ENCODE measurements at places on chromosomes 2 and 18.

DNA sequence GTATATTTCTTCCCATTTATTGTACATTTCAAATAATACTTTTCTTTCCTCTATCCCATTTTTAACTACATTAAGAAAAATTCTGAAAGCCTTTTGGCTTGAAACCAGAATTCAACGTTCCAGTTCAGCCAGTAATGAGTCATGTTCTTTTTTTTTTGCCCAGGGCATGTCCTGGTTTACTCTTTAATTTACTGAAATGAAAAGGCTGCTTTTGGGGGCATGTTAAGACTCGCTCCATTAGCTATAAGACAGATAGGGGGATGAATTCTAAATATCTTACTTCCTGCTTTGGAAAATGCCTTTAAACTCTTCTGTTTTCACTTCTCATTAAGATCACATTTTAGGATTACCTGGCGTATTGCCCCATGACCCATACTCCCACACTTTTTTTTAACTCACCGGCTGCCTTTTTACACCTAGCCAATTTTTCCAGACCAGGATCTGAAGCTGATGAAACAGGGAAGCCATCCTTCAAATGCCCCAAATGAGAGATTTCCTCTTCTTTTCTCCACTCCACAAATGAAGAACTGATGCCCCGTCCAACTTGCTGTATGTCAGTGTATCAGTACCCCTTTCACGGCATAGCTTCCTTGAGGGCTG, 585 bp downstream of the ABCA12 start:
- no peak for DNase-seq

- no peak for DNase-seq
Observed at GRCh38 chr2:48566592-48567310, 36.8 kb downstream of the STON1 start.

GRCh38 chr18:53906681-53907080, 317.8 kb downstream of the MBD2 start:
- no peak for DNase-seq

- no peak for DNase-seq
Observed at GRCh38 chr2:176500901-176501300, 231.7 kb downstream of the MTX2 start.

DNA sequence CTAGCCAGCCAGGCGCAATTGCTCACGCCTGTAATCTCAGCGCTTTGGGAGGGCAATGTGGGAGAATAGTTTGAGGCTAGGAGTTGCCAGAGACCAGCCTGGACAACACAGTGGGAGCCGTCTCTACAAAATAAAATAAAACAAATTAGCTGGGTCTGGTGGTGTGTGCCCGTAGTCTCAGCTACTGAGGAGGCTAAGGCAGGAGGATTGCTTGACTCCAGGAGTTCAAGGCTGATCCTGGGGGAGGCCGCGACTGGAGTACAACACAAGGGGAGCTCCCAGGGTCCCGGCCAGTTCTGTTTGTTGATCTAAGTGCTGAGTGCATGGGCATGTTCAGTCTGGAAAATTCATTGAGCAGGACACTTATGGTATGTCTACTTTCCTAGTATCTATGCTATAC, 2.6 kb downstream of the ST3GAL5 start:
- DNase-seq: no peak

DNA sequence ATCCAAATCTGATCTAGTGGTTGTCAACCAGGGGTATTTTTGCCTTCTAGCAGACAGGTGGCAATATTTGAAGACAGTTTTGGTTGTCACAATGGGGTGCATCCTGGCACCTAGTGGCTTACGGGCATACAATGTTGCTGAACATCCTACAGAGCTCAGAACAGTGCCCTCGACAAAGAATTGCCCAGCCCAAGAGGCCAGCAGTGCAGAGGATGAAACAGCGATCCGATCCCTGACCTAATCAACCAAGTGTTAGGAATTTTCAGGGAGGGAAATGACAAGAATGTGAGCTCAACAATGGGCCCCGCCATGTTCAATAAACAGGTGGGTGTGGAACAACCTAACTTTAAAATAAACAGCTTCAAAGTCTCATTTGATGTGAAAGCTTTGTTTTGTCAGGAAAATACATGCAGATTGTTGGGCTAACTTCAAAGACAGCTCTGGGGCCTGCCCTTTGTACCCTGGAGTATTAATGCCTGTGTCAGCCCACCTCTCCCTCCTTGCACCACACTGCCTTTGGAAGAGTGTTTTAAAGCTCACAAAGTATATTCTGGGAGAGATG, 22.5 kb upstream of the SCYGR5 start:
- no peak for DNase-seq

- DNase-seq: no peak
Observed at GRCh38 chr18:13254971-13255927, 36.7 kb downstream of the LDLRAD4 start.

GRCh38 chr2:70936165-70936978, 672 bp downstream of the ATP6V1B1 start:
- DNase-seq: no peak

DNA sequence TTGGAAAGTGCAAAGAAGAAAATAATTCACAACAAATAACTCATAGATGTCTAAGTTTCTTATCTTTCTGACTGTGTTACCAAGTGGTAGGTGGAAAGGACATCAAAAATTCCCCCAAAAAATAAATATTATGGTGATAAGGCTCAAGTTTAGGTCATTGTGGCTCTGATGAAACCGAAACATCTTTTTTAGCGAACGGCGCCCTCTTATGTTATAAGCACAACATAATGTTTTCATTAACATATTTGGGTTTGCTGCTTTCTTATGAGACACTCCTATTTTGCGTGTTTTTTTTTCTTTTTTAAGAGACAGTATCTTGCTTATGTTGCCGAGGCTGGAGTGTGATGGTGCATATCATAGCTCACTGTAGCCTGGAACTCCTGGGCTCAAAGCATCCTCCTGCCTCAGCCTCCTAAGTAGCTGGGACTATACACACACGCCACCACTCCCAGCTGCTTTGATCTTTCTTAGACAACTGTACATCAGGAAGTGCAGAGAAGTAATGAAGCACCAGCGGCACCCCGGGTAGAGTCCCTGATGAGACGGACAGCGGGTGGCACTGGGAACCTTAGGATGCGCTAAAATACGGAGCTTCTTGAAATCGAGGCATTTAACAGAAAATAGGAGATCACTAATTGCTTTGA, 38.5 kb upstream of the SLC35G4 start:
- DNase-seq: no peak

GRCh38 chr18:8365528-8365927, 243.7 kb upstream of the RAB12 start:
- no peak for DNase-seq

DNA sequence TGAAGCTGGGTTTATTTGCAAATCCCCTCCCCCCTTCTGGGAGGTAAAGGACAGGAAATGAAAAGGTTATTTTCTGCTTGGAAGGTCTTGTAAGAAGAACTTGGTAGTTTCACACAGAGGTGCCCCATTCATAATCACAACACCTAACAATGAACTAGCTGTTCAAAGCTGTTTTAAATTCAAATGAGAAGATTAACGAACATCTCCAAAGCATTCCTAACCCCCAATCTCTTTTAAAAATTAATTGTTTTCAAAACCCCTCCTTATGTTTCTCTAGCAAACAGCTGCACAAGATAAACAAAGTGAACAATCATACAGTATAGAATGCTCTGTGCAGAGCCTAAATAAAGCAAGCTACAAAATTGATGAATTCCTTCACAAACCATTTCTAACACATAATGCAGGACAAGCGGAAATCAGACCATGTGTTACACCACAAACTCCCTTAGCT, 271.4 kb downstream of the SATB2 start:
- no peak for DNase-seq

GRCh38 chr2:196372276-196372809, 201.0 kb upstream of the STK17B start:
- no peak for DNase-seq

Measured in activated gamma-delta T cell treated with anti-CD3 and anti-CD28 coated beads, Interleukin-2, amount 50 U/mL, for 16 hours (primary cell).